ENCODE measurements at places on chromosomes 11 and 22.

DNA sequence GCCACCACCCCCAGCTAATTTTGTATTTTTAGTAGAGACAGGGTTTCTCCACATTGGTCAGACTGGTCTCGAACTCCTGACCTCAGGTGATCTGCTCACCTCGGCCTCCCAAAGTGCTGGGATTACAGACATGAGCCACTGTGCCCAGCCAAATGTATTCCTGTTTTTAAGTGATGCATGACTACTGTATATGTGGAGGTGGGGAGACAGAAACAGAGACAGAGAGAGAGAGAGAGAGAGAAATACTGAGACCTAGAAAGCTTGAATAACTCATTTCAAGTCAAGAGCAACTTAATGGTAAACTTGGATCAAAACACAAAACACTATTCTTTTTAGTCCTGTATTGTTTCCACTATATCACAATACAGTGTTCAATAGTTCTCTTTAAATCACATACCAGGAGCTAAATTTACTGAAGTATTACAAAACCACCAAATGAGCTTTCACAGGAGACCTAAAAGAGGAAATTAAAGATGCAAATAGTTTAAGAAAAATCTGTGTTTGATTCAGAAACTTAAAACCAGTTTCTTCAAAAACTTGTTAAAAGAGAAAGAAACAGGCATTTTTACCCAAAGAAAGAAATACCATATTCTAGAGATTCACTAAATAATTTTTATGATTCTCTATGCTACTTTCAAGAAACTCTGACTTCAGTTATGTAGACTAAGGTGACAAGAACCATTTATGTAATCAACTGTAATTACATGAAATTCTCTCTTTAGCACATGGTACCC is 188.7 kb downstream of the ETS1 start:
- no peak for DNase-seq

DNA sequence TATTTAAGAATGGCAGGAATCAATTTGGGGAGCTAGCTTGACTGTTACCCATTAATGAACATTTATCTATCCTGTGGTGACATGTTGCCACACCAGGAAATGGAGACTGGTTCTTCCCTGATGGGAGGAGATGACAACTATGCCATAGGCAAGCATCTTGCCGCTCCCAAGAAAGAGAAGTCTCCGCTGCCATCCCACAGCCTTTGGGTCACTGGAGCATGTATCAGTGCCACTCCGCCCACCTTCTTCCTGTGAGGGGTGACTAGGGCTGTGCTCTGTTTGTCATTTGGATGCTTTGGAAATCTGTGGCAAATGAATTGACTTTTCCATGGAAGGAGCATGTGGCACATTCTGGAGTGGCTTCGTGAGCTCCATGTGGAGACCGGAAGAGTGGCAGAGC is 6.5 kb downstream of the STIP1 start:
- no peak for DNase-seq

- no peak for DNase-seq
These were observed 25.2 kb downstream of the DCPS start for GRCh38 chr11:126328938-126329643.

- no peak for DNase-seq
These were observed 36.0 kb downstream of the SYT13 start for GRCh38 chr11:45250035-45250718.

DNA sequence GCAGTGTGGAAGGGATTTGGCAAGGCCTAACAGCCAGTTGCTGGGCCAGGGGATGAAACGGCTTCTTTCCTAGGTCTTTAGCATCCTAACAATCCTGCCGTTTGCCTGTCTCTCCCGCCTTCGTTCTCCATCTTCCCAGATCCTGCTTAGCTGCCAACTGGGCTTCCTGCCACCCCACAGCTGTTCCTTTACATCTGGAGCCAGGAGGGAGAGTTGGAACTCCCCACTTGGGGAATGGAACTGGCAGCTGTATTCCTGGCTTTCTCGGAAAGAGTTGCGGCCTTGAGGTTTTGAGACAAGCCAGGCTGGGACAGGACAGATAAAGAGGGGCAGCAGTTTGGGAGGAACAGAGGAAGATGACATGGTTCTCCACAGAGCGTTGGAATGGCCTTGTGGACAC is 59.6 kb downstream of the ST3GAL4 start:
- DNase-seq: no peak

GRCh38 chr11:118916842-118917388 is 8.8 kb downstream of the BCL9L start:
- DNase-seq: peak; percentile 70

GRCh38 chr11:112005422-112006094 is 19.6 kb upstream of the DLAT start:
- DNase-seq: no peak

DNA sequence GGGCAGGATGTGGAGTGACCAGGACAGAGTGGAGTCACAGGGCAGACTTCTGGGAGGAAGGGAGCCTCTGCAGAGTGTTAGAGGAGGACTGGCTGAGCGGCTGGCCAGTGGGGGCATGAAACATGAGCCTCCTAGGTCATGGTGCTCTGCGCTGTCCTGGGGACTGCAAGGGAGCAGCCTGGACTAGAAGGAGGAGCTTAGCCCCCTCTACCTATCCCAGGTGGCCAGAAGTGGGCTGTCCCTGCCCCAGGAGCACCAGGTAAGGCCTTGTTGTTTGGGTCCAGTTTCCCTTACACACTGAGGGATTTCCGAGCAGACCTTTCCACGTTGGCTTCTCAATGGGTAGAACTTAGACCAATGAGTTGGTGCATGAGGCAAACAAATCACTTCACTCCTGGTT is 7.4 kb downstream of the PKNOX2 start:
- DNase-seq: no peak

DNA sequence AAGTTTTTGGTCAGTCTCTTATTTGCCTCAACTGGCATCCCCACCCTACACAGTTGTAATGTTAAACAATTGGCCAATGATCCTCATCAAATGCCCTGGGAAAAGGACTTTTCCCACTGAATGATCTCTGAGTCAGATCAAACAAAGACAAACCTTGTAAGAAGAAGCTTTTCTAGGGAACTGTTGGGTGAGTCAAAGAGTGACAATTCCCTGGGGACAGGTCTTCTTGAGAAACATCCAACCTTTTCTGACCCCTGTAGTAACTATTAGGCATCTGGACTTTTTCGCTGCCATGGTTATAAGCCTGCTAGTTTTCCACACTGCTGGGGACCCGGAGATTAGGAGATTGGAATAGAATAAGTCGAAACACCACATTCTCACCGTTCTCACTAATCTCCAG is 789.8 kb upstream of the API5 start:
- DNase-seq: no peak
